ENCODE measurements at places on chromosomes 12 and 14. TPM values are rescaled to one million over a fixed set of nuclear protein-coding genes. Genes with fewer than 3 reads are reported as not detected.

OR6C2 gene
- not detected for total RNA-seq

CCDC197 gene
- not detected for total RNA-seq

GPR135 gene
- 2.6 TPM for total RNA-seq

SUOX gene
- total RNA-seq = 26.3 TPM

THTPA gene
- total RNA-seq = 15.2 TPM

ACOT6 gene
- total RNA-seq = not detected

NABP2 gene
- 32.6 TPM for total RNA-seq

KRT72 gene
- total RNA-seq = not detected

VSIG10 gene
- total RNA-seq = 32.4 TPM

TOMM20L gene
- not detected for total RNA-seq

SLC38A2 gene
- 209 TPM for total RNA-seq

MYH6 gene
- 1.5 TPM for total RNA-seq

PSMD9 gene
- 53.8 TPM for total RNA-seq

ZNF268 gene
- 19.2 TPM for total RNA-seq

ACVR1B gene
- total RNA-seq = 26.6 TPM

DPPA3 gene
- total RNA-seq = not detected

- H3K27ac ChIP-seq = no peak overlapping the region
- no peak for DNase-seq
- H3K4me3 ChIP-seq = no peak overlapping the region
- no peaks in the 10 kb centered on the region for H3K4me1 ChIP-seq
- H3K36me3 ChIP-seq = no peaks in the 10 kb centered on the region
- H3K27me3 ChIP-seq = no peaks in the 10 kb centered on the region
Observed at GRCh38 chr12:32462908-32463307, 63.5 kb downstream of the FGD4 start.

GRCh38 chr14:95463171-95463901, 53.1 kb downstream of the SYNE3 start:
- DNase-seq = no peak
- no peaks in the 10 kb centered on the region for H3K4me1 ChIP-seq
- peaks cover 79% of the 10 kb centered on the region for H3K36me3 ChIP-seq
- no peak overlapping the region for H3K27ac ChIP-seq

DNA sequence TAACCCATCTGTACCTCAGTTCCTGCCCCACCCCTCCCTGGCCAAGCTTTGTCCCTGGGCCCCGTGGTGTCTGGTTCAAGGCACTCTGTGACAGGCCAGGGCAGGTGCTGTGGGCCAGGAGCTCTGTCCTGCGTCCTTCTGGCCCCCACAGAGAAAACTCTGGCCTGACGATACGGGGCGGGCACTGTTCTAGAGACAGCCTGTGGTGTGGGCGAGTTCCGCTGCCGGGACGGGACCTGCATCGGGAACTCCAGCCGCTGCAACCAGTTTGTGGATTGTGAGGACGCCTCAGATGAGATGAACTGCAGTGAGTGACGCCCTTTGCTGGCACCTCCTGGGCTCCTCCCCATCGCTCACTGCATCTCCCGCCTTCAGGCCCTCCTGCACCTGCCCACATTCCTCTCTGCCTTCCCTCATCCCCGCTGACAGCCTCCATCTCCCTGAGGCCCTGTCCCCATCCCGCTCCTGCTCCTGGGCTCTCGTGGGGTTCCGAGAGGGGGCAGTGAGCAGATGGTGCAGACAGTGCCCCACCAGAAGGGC, 22.8 kb upstream of the NXPH4 start:
- DNase-seq = no peak
- no peak overlapping the region for H3K4me3 ChIP-seq
- H3K4me1 ChIP-seq = no peaks in the 10 kb centered on the region
- H3K27me3 ChIP-seq = no peaks in the 10 kb centered on the region

DNA sequence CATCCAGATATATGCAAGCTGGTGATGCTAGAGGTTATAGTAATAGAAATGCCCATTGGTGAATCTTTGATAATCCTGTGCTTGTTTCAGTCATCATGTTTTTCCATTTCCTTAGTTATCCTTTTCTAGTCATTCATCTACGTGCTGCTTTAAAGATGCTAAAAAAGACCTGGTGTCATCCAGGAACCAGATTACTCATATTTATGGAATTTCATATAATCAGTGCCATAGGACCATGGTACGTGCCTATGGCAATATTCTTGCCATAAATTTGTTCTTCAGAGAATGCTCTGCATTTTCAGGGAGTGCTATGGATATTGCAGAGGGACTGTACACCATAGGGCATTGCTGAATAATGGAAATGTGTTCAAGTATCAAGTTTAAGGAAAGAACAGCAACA, 267.3 kb downstream of the AKAP6 start:
- H3K36me3 ChIP-seq = no peaks in the 10 kb centered on the region
- no peak overlapping the region for H3K27ac ChIP-seq
- no peak overlapping the region for H3K4me3 ChIP-seq
- no peaks in the 10 kb centered on the region for H3K4me1 ChIP-seq
- DNase-seq = no peak

GRCh38 chr14:30214461-30215090, 286.9 kb upstream of the PRKD1 start:
- peak; percentile 29 for DNase-seq
- no peak overlapping the region for H3K4me3 ChIP-seq
- H3K36me3 ChIP-seq = no peaks in the 10 kb centered on the region
- H3K27ac ChIP-seq = no peak overlapping the region
- no peaks in the 10 kb centered on the region for H3K27me3 ChIP-seq

DNA sequence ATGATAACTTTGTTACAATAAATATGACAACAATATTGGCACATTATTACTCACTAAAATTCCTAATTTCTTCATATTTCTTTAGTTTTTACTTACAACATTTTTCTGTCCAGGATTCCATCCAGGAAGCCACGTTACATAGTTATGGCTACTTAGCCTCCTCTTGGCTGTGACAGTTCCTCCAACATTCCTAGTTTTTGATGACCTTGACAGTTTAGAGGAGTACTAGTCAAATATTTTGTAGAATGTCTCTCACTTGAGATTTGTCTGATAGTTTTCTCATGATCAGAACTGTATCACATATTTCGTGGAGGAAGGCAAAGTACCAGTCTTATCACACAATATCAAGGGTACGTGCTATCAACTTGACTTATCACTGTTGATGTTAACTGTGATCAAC, 29.8 kb upstream of the LIN7A start:
- H3K27me3 ChIP-seq = no peaks in the 10 kb centered on the region
- no peaks in the 10 kb centered on the region for H3K36me3 ChIP-seq
- H3K4me1 ChIP-seq = no peaks in the 10 kb centered on the region
- no peak overlapping the region for H3K27ac ChIP-seq
- H3K4me3 ChIP-seq = no peak overlapping the region

DNA sequence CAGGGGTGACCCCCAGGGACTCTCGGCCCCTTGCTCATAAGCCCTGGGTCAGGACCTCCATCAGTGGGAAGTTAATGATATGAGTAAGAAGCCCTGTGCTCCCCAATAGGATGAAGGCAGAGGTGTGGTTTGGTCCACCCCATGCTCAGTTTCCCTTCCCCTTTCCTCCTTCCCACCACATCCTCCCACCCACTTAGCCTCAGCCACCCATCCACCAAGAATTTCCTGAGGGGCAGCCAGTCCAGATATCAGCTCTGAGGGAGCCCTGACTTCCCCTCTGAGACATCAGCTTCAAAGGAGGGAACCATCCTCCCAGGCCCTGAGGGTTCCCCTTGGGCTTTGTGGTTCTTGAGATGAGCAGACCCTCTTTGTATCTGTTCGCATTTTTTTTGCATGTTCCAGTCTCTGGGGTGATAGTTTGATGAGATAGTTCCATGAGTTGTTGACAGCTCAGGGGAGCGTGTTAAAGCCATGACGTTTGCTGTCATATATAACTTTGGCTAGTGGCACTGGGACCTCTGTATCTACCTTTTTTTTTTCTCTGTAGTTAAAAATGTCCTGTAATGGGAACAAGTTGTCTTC, 71.2 kb downstream of the LGMN start:
- H3K27me3 ChIP-seq = no peaks in the 10 kb centered on the region
- peaks cover 88% of the 10 kb centered on the region for H3K36me3 ChIP-seq
- no peak overlapping the region for H3K27ac ChIP-seq

- H3K27me3 ChIP-seq = no peaks in the 10 kb centered on the region
- H3K36me3 ChIP-seq = no peaks in the 10 kb centered on the region
- no peak overlapping the region for H3K27ac ChIP-seq
- no peaks in the 10 kb centered on the region for H3K4me1 ChIP-seq
- H3K4me3 ChIP-seq = no peak overlapping the region
Observed at GRCh38 chr12:111102102-111102739, 181.8 kb upstream of the MYL2 start.

- no peak overlapping the region for H3K27ac ChIP-seq
- no peaks in the 10 kb centered on the region for H3K27me3 ChIP-seq
- H3K4me1 ChIP-seq = no peaks in the 10 kb centered on the region
- DNase-seq = no peak
- H3K36me3 ChIP-seq = no peaks in the 10 kb centered on the region
Observed at GRCh38 chr12:26425587-26426260, 230.4 kb downstream of the SSPN start.

DNA sequence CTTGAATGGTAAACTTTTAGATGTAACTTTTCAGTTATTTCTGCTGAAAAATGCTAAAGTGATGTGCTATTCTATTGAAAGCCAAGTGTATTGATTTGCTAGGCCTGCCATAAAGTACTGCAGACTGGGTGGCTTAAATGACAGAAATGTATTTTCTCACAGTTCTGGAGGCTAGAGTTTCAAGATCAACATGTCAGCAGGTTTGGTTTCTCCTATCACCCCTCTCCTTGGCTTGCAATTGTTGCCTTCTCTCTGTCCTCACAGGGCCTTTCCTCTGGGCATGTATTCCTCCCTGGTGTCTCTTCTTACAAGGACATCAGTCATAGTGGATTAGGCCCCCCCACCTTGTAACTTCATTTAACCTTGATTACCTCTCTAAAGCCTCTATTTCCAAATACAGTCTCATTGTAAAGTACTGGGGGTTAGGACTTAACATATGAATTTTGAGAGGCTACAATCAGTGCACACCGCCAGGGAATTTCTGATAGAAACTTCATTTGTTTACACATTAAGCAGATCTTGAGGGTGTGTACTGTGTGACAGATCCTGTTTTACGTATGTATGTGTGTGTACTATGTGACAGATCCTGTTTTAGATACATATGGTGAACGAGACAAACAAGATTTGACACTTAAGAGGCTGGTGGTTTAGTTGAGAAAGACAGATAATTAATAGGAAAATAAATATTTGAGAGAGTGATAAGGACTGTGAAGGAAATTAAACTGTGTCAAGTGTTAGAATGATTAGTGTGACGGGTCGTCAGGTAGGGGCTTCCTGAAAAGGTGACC, 49.5 kb downstream of the ADIPOR2 start:
- peaks cover 46% of the 10 kb centered on the region for H3K4me1 ChIP-seq
- no peak overlapping the region for H3K4me3 ChIP-seq
- no peak overlapping the region for H3K27ac ChIP-seq
- no peak for DNase-seq

DNA sequence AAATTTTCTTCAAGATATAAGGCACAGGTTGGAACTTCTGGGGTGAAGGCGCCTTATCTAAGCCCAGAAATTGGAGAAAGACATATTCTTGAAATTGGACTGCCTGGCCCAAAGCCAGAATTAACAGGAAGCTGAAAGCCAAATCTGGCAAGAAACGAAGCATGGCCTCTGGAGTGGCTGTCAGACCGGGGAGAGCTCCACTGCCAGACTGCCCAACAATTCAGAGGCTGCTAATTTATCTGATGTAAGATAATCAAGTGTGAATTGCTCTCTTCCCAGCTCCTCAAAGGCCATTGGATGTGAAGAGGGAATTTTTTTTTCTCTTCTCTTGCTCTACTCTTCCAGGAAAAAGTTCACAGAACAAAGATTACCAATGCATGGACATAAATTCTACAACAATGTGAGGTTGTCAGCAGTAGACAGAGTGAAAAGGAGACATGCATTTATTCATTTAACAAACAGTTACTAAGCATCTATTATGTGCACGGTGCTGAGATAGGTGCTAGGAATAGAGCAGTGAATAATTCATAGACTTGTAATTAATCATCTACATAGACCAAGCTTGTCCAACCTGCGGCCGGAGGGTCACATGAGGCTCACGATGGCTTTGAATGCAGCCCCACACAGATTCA, at the start of gene GDF3:
GDF3 (minus strand) TSS at position 210 of the 632 bp plus-strand sequence; CDS start at position 163, 47 bp downstream.
- H3K27me3 ChIP-seq = no peaks in the 10 kb centered on the region

DNA sequence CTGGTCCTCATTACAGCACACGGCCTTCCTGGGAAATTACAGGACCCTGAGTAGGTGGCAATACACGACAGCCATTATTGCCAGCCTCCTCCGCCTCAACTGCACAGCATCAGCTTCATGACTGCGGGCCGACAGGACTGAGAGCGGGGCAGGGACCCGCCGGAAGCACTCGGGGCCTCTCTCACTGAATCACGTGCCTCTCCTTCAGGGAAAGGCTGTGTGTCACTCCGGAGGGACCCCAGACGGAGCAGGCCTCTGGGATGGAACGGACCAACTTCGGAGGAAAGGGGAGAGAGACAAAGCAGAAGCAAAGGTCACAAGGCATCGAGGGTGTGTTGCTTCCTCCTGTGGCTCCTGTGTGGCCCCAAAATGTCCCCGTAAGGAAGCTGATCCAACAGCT, 90.0 kb downstream of the RNF34 start:
- H3K27me3 ChIP-seq = no peaks in the 10 kb centered on the region
- H3K36me3 ChIP-seq = peaks cover 10% of the 10 kb centered on the region
- DNase-seq = no peak
- no peaks in the 10 kb centered on the region for H3K4me1 ChIP-seq

DNA sequence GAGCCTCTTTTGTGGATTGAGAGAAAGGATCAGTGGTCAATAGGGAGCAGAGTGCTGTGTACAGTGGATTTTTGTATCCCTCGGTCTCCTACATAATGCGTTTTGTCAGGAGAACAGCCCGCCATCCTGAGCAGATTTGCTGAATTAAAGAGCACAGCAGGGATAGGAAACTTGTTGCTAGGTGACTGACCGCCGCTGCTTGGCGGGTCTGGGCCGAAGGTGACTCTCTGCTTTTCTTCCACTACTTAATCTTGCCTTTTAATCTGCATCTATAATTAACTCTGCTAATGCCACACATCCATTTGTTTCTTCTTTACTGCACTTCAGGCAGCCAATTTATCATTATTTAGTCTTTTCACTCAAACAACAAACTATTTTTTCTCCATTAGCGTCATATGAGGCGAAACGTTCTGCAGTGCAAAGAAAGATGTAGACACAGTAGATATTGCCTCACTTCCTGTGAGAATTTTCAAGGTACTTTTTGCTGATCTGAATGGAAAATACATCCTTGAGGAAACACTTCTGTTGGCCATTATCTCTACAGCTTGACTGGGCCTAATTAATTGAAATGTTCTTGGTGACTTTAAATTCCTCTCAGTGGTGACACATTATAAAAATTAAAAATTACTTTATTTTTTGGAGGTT, 108.0 kb downstream of the PPM1A start:
- H3K27me3 ChIP-seq = no peaks in the 10 kb centered on the region
- no peak overlapping the region for H3K4me3 ChIP-seq
- no peaks in the 10 kb centered on the region for H3K36me3 ChIP-seq
- no peak for DNase-seq

GRCh38 chr12:49565406-49566265, 2.3 kb downstream of the MCRS1 start:
- H3K27ac ChIP-seq = no peak overlapping the region
- peaks cover 24% of the 10 kb centered on the region for H3K4me1 ChIP-seq
- H3K36me3 ChIP-seq = peaks cover 2% of the 10 kb centered on the region

GRCh38 chr14:50070230-50070629, 46.1 kb downstream of the VCPKMT start:
- no peak overlapping the region for H3K27ac ChIP-seq
- H3K4me3 ChIP-seq = no peak overlapping the region
- H3K4me1 ChIP-seq = no peaks in the 10 kb centered on the region
- H3K36me3 ChIP-seq = no peaks in the 10 kb centered on the region

Data from left lung (tissue), 14 donors.